Small intestine (tissue), 16 donors: ENCODE measurements at places on chromosomes 2 and 18. TPM values are rescaled to one million over a fixed set of nuclear protein-coding genes. Genes with fewer than 3 reads are reported as not detected.

DSG3 gene
- polyA plus RNA-seq = 2.5 TPM

DNA sequence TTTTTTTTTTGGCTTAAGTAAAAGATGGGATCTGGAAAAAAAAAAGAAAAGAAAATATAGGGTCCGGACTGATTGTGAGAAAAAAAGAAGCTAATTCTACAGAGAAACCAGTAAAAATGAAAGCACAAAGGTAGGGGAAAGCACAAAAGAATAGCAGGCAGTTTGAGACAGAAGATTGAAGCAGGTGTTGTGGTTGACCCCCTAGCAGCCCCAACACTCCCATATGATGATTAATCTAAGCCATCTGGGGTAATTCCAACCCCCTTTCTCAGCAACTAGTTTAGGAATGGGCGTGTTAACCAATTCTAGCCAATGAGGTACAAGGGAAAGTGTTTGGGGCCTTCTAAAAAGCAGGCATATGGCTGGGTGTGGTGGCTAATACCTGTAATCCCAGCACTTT is 77.0 kb downstream of the MBD2 start:
- DNase-seq = no peak
- no peaks in the 10 kb centered on the region for H3K4me1 ChIP-seq

BMP10 gene
- not detected for polyA plus RNA-seq

DNA sequence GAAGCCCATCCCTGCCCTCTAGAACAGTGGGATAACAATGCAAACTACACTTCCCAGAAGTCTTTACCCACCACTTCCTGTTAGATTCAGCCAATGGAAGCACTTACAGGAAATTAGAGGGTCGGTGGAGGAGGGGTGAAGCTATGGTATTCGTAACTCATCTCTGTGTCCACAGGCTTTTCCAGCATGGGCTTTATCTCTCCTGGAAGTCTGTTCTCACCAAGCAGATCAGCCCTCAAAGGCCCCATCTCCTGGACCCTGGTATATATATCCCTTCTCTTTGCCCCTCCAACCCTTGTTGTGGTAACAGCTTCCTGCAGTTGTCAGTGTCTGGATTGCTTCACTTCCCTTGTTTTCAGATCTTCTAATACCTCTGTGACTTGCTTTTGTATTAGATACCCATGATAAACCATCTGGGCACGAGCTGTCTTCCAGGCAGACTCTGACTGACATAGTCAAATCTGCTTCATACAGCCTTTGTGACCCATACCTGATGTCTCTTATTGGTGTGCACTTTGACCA is 475.0 kb upstream of the POU3F3 start:
- H3K4me1 ChIP-seq = no peaks in the 10 kb centered on the region
- H3K27ac ChIP-seq = no peak overlapping the region
- no peaks in the 10 kb centered on the region for H3K36me3 ChIP-seq
- H3K27me3 ChIP-seq = no peaks in the 10 kb centered on the region
- peak overlapping the region; percentile 53 for H3K4me3 ChIP-seq

GRCh38 chr2:118832791-118833715 is 14.4 kb downstream of the EN1 start:
- DNase-seq = no peak
- peaks cover 89% of the 10 kb centered on the region for H3K27me3 ChIP-seq
- no peaks in the 10 kb centered on the region for H3K4me1 ChIP-seq
- H3K27ac ChIP-seq = no peak overlapping the region
- H3K36me3 ChIP-seq = no peaks in the 10 kb centered on the region

EVA1A gene
- 8.8 TPM for polyA plus RNA-seq

GRCh38 chr2:236718207-236718992 is 148.8 kb downstream of the ACKR3 start:
- H3K36me3 ChIP-seq = no peaks in the 10 kb centered on the region
- H3K27ac ChIP-seq = no peak overlapping the region
- no peak overlapping the region for H3K4me3 ChIP-seq
- H3K4me1 ChIP-seq = no peaks in the 10 kb centered on the region

GCC2 gene
- 15.7 TPM for polyA plus RNA-seq

ITPRIPL1 gene
- polyA plus RNA-seq = 1.9 TPM

DNA sequence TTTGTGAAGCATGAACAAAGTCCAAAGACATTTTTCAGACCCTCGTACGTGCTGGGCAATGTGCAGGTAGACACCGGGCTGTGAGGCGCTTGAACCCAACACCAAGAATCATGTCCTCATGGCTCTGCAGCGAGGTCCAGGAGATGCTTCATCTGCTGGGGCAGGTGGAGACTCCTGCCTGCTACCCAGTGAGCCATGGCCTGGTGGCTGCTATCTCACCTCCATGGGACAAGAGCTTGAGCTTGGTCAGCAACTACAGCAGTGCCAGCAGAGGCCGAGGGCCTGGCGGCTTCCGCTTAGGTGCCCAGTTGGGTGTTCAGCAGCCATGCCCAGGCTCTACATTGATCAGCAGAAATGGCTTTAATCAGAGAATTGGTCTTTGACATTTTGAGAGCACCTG is 281.0 kb upstream of the HS6ST1 start:
- no peak overlapping the region for H3K27ac ChIP-seq
- H3K4me3 ChIP-seq = no peak overlapping the region
- no peaks in the 10 kb centered on the region for H3K27me3 ChIP-seq
- no peak for DNase-seq

DNA sequence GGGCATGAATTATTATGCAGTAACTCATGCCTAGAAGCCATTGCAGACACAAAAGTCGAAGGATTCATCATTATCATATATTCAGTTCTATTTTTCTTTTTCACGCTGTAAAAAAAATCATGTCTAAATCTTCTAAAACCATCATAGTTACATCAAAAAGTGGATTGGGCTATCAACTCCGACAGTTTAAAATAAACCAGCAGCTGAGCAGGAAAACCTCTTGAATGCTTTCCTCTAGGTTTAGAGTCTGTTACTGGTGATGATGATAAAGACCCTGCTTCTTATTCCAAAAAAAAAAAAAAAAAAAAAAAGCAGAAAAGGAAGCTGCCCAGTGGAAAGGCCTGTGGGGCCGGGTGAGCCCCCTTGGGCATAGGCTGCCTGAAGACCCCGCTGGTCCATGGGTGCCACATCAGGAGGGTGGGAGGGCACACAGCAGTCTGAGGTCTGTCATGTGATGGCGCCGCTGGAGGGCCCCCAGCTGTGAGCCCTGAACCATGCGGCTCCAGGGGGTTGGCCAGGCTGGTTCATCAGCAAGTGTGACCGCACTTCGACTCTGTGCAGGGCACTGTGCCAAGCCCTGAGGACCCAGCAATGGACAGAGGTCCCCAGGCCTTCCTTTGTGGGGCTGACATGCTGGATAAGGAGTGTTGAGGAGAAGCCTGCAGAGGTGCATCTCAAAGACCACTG is 199.6 kb downstream of the EIPR1 start:
- no peak for DNase-seq
- no peaks in the 10 kb centered on the region for H3K36me3 ChIP-seq
- no peaks in the 10 kb centered on the region for H3K4me1 ChIP-seq
- no peaks in the 10 kb centered on the region for H3K27me3 ChIP-seq
- H3K4me3 ChIP-seq = no peak overlapping the region

GRCh38 chr2:128682266-128682665 is 363.6 kb upstream of the HS6ST1 start:
- H3K27me3 ChIP-seq = no peaks in the 10 kb centered on the region
- no peak overlapping the region for H3K4me3 ChIP-seq
- no peaks in the 10 kb centered on the region for H3K36me3 ChIP-seq
- no peak overlapping the region for H3K27ac ChIP-seq

DNA sequence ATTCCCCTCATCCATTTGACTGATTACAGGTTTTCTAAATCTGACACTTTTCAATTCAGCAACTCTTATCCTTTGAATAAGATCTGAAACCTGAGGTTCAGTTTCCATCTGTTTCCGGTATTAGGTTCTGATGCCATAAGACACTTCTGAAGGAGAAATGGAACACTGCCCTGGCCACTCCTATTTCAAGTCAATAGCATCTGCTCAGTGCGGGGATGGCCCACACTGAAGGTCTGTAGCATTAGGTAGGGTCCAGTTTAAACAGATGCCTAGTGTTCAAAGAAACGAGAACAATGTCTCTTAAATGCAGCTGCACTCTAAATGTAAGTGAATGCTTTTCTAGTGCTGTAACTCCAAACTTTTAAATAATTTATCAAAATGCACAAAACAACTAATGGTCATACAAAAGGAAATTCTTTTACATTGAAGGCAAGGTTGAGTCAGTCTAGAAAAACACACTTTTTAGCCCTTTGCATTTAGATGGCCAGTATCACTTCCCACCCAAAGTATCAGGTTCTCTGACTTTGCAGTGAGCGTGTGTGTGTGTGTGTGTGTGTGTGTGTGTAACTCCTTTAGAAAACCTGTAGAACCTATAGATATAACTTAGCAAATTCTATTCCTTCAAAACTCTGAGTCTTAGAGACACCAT is 78.2 kb downstream of the STK39 start:
- DNase-seq = no peak
- no peaks in the 10 kb centered on the region for H3K4me1 ChIP-seq
- H3K36me3 ChIP-seq = peaks cover 4% of the 10 kb centered on the region

DNA sequence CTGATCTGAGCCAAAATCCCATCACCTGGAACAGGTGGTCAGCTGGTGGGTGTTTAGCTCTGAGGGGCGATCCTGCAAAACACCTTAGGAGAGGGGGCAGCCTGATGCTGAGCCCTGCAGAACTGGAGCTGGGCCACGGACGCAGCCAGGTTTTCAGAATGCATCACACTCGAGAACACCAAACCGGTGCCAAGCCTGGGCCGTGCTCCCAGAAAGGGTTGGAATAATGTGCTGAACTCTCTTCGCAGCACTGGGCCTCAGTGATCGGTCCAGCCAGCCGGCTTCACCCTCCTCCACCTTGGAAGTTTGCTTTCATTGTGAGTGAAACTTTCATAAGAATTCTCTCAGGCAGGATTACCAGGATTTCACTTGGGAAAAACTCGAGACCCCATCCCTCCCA is 56.5 kb upstream of the TTC39C start:
- H3K4me3 ChIP-seq = no peak overlapping the region
- no peak overlapping the region for H3K27ac ChIP-seq
- no peaks in the 10 kb centered on the region for H3K36me3 ChIP-seq

GRCh38 chr2:21890716-21891115 is 766.9 kb downstream of the TDRD15 start:
- no peaks in the 10 kb centered on the region for H3K27me3 ChIP-seq
- H3K4me1 ChIP-seq = no peaks in the 10 kb centered on the region
- no peak overlapping the region for H3K4me3 ChIP-seq
- DNase-seq = no peak
- H3K36me3 ChIP-seq = no peaks in the 10 kb centered on the region

TM4SF20 gene
- polyA plus RNA-seq = 336 TPM

DNA sequence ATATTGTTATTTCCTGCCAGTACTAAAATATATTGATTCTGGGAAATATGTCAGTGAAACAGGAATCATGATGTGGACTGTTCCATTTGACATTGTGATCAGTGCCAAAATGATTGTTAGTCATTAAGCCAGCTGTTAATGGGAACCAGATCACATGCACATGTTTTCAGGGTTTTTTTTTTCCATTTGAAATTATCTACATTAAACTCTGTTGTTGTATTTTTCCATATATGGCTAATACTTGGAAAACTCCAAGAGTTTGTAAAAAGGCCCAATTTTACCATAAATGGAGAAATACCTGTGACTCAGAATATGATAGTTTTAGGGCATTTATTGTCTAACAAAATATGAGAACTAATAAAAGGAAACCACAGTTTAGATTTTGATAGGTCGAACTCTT is 13.4 kb downstream of the ITGAV start:
- H3K27me3 ChIP-seq = no peaks in the 10 kb centered on the region
- no peak overlapping the region for H3K27ac ChIP-seq
- DNase-seq = no peak
- no peaks in the 10 kb centered on the region for H3K4me1 ChIP-seq
- peaks cover 6% of the 10 kb centered on the region for H3K36me3 ChIP-seq
- H3K4me3 ChIP-seq = no peak overlapping the region

GRCh38 chr2:163373496-163373895 is 362.3 kb downstream of the FIGN start:
- H3K27ac ChIP-seq = no peak overlapping the region
- no peaks in the 10 kb centered on the region for H3K36me3 ChIP-seq
- no peak overlapping the region for H3K4me3 ChIP-seq
- DNase-seq = no peak

AQP12B gene
- not detected for polyA plus RNA-seq

CCDC141 gene
- polyA plus RNA-seq = 2.5 TPM

DNA sequence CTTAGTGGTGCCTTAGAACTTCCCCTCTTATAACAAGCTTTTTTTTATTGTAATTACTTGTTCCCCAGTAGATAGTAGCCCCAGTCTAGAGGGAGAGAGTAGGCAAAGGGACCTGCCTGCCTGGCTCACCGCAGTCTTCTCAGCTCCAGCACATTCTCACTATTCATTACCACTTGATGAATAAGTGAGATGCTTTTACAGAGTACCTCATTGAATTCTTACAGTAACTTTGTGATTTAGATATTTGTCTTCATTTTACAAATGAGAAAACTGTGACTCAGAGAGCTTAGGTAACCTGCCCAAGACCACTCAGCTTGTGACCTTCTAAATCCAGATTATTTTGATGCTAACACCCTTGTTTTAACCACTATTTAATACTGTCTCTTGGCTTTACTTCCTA is 77.8 kb downstream of the CHRNA1 start:
- no peak overlapping the region for H3K4me3 ChIP-seq
- H3K27ac ChIP-seq = no peak overlapping the region
- DNase-seq = no peak
- no peaks in the 10 kb centered on the region for H3K27me3 ChIP-seq

- no peak overlapping the region for H3K27ac ChIP-seq
- no peaks in the 10 kb centered on the region for H3K27me3 ChIP-seq
- no peak for DNase-seq
- no peaks in the 10 kb centered on the region for H3K36me3 ChIP-seq
Measured at GRCh38 chr18:55838319-55838718, 250.3 kb upstream of the TCF4 start.

DNA sequence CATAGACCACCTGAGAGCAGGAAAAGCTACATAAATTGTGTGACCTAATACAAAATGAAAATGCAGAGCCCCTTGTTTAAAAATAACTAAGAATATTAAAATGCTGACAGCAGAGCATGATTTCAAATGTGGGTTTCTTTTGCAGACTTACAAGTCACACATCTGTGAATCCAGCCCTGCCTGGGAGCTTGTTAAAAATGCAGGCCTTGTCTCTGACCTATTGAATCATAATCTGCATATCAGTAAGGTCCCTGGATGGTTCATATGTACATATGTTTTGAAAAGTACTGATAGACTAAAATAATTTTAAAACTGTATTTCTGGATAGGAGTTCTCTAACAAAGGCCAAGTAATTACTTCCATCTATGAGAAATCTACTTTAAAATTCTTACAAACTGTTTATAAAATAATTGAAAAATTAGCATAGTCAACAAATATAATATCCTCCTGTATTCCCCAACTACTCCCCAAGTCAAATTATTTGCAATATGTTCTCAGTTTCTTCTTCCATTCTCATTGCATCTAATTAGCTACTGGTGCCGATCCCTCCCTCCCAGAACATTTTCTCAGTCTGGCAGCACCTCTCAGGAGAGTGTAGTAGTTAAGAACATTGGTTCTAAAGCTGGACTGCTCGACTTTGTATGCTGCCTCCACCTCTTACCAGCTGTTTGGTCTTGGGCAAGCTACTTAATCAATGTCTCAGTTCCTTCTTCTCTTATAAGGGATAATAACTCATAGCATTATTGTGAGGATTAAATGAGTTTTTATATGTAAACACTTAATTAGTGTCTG is 1040.4 kb upstream of the CDH2 start:
- no peak overlapping the region for H3K4me3 ChIP-seq
- no peak for DNase-seq
- H3K4me1 ChIP-seq = no peaks in the 10 kb centered on the region
